ENCODE measurements at places on chromosomes 2 and 18.

- no peak for DNase-seq
Measured at GRCh38 chr2:46876741-46877384, 38.7 kb downstream of the MCFD2 start.

GRCh38 chr2:152743002-152743401 is 24.6 kb downstream of the ARL6IP6 start:
- DNase-seq, result no peak

DNA sequence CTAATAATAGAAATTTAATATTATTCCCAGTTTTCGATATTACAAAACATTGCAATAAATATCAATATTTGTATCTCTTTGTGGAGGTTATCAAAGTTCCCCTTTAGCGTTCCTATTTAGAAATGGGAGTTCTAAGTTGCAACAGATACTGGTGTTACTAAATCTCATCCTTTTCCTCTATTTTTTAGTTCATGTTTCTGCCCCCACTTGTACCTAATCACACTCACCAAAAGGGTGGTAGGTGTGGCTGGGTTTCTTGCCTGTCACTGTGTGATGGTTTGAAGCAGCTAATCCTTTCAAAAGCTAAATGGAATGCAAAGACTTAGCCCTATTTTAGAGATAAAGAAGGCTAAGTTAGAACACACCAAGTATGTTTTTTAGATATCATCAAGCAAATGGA is 997.9 kb downstream of the TSN start:
- no peak for DNase-seq

- DNase-seq, result no peak
Measured at GRCh38 chr2:207434306-207434705, 95.5 kb upstream of the CREB1 start.

DNA sequence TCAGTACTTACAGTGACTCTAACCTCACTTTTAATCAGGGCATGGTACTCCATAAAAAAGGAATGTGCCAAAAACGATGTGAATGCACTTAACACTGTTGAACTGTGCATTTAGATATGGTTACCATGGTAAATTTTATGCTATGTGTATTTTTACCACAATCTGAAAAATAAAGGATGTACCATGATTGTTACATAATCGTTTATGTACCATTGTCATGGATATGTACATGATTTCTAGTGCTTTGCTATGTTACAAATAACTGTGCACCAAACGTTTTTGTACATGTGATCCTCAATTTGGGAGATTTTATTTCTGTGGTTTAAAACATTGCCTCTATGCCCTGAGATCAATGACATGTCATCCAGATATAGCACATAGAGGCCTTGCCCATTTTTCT is 21.8 kb downstream of the ZNF532 start:
- no peak for DNase-seq

DNA sequence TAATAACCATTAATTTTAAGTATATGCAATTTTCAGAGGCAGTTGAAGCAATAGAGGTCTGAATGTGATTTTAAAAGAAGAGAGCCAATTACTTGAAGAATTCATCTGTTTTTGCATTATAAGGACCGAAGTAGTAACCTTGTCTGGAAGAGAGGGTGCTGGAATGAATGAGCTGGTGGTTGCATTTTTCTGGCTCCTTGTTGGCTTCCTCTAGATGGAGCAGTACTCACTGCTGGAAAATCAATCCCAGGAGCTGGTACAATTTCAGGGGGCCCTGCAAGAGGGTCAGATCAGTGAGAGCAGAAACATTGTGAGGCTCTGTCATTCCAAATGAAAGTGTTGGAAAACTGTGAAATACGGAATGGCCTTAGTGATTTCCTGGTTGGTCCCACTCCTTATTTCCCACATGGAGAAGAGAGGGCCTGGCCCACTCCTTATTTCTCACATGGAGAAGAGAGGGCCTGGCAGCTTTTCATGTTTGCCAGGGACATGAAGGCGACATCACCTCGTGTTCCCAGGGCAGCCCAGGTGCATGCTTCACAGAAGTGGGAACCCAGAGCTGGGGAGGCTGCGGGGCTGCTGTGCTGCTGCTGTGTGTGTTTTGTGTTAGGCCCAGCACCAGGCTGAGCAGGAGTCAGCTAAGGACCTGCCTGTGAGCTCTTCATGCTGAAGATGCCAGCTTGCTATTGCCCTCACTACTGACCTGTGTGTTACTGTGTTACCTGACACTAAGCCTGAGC is 197.4 kb downstream of the SNTG2 start:
- DNase-seq, result no peak

- DNase-seq, result no peak
Measured at GRCh38 chr2:65326276-65326675, 98.6 kb downstream of the ACTR2 start.

GRCh38 chr2:115529627-115530026 is 1087.2 kb downstream of the DPP10 start:
- no peak for DNase-seq

DNA sequence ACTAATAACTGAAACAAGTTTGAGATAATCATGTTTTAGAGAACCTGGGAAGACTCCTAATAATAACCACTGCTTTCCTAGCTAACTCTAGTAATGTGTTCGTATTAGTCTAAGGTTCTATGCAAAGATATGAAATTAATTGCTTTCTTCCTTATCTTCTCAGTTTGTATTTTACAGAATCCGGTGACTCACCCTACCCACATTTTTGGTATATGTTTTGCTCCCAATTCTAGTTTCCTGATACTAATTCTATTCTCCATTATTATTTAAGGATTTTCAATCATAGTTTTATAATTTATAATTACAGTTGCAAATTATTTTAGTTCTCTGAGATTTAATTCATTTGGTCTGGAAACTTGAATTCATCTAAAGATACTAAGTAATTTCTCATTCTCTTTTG is 394.6 kb upstream of the SETBP1 start:
- no peak for DNase-seq

DNA sequence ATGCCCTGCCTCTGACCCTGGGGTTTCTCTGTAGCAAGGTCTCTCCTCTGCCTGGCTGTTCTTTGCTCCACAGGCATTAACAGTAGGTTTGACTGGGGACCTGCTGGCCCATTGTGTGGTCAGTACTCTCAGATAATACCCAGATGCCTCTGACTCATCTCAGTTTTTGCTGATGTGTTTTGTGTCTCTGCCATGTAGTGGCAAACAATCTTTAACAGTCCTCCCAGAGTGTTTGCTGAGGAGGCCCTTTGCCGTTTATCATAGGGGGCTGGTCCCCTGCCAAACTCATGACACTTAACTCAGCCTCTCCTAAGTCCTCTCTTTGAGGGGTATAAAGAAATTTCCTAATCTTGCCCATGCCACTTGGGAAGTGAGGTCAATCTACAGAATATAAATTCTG is 793.7 kb upstream of the FANCL start:
- DNase-seq, result no peak

DNA sequence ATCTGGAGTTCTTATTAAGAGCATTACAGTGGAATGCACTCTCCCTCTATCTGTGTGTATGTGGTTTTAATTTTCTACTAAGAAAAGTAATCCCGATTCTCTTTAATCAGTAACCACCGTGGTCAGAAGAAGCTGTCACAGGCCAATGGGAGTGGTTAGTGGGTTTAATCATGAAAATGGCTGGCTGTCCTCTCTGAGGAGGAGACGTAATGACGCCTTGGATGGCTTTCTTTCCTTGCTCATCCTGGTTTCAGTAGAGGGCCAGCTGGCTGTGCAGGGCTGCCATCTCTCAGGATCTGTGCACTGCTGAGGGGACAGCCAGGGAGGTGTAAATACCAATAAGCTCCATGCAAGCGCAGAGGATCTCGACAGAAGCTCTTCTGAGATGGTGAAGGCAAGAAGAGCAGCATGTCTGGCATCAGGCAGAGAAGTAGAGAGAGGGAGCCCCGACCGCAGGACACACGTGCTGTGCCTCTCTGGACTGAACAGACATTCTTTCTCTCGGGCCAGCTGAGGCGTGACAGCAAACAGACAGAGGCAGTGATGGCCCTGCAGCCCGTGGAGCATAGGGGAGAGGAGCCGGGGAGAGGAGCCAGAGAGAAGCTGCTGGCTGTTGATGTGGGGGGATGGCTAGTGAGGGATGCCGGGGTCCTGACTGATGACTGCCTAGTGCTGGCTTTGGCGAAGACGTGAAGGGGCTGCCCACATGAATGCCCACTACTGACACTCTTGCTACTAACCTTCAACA is 65.1 kb upstream of the DAPL1 start:
- DNase-seq, result no peak

GRCh38 chr2:219086196-219086595 is 25.5 kb upstream of the IHH start:
- no peak for DNase-seq

GRCh38 chr2:130890941-130891669 is 54.4 kb downstream of the ARHGEF4 start:
- no peak for DNase-seq

GRCh38 chr2:109339519-109339966 is 210.5 kb downstream of the SH3RF3 start:
- no peak for DNase-seq

DNA sequence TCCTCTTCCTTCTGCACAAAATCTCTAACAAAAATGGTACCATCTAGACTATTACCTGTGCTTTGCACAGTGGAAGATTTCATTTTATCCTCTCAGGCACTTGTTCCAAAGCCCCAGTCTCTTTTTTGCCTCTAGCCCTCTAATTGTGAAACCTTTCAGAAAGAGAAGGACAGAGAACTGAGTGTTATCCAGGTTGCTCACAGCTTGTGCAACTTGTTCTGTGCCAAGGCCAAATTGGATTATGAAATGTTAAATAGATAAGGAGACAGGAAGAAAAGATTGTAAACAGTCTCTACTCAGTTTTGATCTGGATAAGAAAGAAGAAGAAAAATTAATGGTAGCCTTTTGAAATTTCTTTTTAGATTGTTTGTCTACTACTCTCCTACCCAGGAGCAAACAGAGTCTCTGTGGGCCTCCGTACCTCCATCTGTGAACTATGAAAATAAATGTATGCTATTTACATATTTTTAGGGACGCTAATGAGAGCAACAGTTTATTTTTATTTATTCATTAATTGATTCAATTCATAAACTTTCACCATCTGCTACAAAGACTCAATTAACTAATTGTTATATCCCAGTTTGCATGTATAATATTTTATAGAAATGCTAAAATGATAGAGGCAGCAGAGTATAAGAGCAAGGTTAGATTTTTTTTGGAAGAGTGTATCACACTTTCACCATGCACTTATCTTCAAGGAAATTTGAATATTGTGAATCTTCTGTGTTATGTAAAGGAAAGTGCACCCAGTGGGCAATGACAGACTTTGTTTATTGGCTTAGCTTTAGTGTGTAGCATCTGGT is 339.0 kb upstream of the ETAA1 start:
- no peak for DNase-seq

- no peak for DNase-seq
Measured at GRCh38 chr2:213251618-213252017, 32.6 kb upstream of the SPAG16 start.

DNA sequence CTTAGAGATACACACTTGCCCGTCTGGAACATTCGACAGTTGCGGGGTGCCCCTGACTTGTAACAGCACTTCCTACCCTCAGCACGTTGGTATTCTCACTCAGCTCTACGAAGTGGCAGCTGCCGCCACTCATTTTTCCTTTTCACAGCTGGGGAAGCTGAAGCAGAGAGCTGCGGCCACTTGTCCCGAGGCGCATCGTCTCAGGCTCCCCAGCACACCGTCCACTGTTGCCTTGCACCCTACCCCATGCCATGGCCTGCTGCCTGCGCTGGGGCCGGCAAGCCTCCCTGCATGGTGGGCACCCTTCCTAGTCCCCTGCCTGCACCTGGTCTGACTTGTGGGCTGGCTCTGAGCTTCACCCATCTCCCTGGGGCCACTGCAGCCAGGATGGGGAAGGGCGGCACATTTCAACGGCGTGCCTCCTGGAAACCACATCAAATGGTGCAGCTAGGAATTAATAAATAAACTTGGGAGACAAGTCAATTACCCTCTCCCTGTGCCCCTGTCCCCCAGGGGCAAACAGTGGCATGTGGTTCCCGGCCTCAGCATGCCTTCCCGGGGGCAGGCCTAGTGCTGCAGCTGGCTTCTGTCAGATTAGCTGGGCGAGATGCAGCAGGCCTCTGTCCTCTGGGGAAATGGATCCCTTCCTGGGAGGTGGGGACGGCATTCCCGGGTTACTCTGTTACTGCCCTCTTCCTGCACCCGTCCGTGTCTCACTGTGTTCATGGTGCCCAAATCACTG is 64.7 kb upstream of the HAAO start:
- DNase-seq, result no peak

DNA sequence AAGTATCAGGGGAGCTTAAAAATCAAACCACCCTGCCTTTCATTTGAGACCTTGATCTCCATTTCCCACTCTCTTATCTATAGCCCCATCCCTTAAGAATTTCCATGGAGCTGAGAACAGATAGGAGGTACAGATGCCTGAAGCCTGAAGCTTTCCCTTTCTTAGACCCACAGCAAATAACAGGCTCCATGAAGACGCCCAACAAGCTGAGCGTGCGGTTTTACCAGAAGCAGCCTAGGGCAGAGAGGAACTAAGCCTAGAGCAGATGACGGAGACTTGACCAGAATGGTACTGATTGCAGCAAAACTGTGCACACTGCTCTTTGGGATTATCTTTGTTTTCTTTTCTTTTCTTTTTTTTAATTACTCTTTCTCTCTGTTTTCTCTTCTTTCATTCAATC is 1.7 kb upstream of the ERBB4 start:
- DNase-seq, result no peak

- DNase-seq, result no peak
Measured at GRCh38 chr2:221605751-221606240, 33.7 kb upstream of the EPHA4 start.

GRCh38 chr18:54023471-54023870 is 201.0 kb downstream of the MBD2 start:
- DNase-seq, result no peak

GRCh38 chr2:43060390-43061016 is 165.9 kb downstream of the ZFP36L2 start:
- DNase-seq, result no peak

GRCh38 chr2:239189711-239190131 is 211.1 kb downstream of the HDAC4 start:
- no peak for DNase-seq

DNA sequence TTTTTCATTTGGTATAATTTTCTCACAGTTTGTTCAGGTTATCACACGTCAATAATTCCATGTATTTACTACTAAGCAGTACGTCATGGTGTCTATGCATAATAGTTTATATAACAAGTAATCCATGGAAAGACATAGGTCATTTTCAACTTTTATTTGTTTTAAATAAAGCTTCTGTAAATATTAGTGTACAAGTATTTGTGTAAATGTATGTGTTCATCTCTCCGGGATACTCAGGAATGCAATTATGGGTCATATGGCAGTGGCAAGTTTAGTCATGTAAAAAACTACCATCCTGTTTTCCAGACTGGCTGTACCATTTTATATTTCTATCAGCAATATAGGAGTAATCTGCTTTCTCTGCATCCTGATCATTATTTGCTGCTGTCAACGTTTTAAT is 231.1 kb upstream of the ZNF804A start:
- no peak for DNase-seq

- no peak for DNase-seq
Measured at GRCh38 chr2:56121995-56122394, 61.8 kb upstream of the CCDC85A start.

- DNase-seq, result no peak
Measured at GRCh38 chr2:82795446-82795845, 1663.6 kb downstream of the SUCLG1 start.

GRCh38 chr2:180473456-180473855 is 466.4 kb upstream of the CWC22 start:
- no peak for DNase-seq

All from stimulated activated CD8-positive, alpha-beta memory T cell treated with anti-CD3 and anti-CD28 coated beads, Interleukin-15, amount 100 ng/mL, for 48 hours (primary cell).